ENCODE measurements at places on chromosomes 6 and 20. TPM values are rescaled to one million over a fixed set of nuclear protein-coding genes. Genes with fewer than 3 reads are reported as not detected.

DNA sequence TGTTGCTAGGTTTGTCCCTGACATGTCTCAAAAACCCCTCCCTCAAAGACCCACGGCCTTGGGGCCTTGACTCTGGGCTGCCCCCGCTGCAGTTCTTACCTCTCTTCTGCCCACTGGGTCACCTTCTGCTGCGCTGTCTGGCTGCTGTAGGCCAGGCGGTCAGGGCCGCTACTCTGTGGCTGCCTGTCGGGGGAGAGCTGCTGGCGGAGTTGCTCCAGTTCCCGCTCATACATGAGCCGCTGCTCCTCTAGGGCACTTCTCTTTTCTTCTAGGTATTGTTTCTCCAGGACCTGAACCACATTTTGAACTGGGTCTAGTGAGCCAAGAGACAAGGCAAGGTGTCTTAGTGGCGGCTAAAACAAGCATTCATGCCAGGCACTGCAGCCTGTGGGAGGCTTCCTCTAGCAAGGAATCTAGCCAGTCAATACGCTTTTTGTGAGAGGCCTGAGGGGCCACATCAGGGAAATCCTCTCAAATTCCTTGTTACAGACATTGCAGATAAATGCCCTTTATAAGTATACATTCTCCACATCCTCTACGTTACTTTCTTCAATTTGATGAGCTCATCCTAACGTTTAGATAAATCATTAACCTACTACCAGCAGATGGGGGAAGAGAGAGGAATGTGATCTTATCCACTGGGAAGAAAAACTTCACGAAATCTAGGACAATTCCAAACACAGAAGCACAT, 110.3 kb upstream of the NUP153 start:
- no peak for DNase-seq

GRCh38 chr6:71913444-71914234, 27.3 kb downstream of the RIMS1 start:
- no peak for DNase-seq

- no peak for DNase-seq
Observed at GRCh38 chr6:35477551-35478179, 9.5 kb downstream of the RPL10A start.

OR2B6 gene
- total RNA-seq: not detected

Data from sciatic nerve (tissue), 2 donors.